ENCODE measurements at places on chromosomes 2 and 18.

DNA sequence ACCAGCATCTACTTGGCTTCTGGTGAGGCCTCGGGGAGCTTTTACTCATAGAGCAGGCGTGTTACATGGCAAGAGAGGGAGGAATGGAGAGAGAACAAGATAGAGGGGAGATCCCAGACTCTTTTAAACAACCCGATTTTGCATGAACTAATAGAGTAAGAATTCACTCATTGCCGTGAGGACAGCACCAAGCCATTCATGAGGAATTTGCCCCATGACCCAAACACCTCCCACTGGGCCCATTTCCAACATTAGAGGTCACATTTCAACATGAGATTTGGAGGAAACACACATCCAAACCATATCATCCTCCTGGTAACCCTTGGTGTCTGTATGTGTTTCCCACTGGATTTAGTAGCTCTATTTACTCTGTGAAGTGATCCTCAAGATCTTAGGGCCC is 249.9 kb upstream of the SP5 start:
- no peak for DNase-seq

- no peak for DNase-seq
Measured at GRCh38 chr2:230947908-230948365, 22.9 kb upstream of the GPR55 start.

GRCh38 chr2:201342923-201343322 is 14.2 kb downstream of the FLACC1 start:
- DNase-seq: no peak

GRCh38 chr2:23824777-23825212 is 102.1 kb downstream of the ATAD2B start:
- DNase-seq: peak; percentile 28

- no peak for DNase-seq
Measured at GRCh38 chr2:16225545-16225944, 285.2 kb downstream of the MYCN start.

DNA sequence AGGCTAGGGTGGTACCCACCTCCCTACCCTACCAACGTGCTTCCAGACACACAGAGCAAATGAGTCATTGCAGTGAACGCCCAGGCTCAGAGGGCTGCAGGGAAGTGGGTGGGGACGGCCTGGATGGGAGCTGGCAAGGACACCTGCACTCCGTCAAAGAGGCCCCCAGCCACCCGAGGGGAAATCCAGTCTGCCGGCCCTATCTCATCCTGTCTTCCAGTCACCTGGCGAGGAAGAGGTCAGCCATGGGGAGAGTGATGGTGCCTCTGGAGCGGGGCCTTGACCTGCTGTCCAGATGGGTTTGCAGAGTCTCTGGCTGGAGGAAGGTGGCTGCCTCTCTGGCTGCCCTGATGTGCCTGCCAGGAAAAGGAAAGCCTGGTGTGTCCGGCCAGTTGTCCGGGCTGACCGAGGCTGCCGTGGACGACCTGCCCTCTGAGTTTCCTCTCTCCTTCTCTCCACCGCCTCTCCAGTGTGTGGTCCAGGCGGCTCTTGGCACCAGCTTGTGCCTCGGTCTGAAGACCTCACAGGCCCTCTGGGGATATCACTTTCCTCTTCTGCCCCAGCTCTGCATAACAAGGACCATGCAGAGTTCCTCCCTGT is 209.7 kb upstream of the COPS8 start:
- DNase-seq: no peak

GRCh38 chr2:207150284-207150683 is 15.5 kb downstream of the KLF7 start:
- DNase-seq: no peak

DNA sequence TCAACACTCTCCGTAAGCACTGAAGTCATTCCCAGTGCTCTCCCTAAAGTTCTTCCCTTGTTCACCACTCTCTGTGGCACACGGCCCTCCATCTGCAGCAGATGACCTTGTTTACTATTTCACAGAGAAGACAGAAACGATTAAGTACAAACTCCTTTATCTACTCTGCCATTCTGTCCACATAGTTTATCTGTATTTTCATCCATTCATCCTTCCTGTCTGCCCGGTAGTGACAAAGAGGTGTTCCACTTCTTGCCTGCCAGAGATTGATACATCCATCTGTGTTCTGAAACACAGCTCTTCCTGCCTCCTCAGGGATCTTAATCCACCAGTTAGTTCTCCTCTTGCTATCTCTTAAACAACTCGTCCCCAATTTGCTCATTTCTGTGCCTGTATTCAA is 77.9 kb upstream of the CD226 start:
- no peak for DNase-seq

GRCh38 chr2:165655661-165656060 is 138.4 kb downstream of the GALNT3 start:
- no peak for DNase-seq

GRCh38 chr2:144519934-144520731 is at the start of gene ZEB2:
TSS of gene ZEB2 (minus strand) at chr2:144520119. CDS start at chr2:144517350, 2,769 bp downstream.
- DNase-seq: peak; percentile 54

- DNase-seq: no peak
Measured at GRCh38 chr2:222577341-222577740, 78.6 kb downstream of the FARSB start.

GRCh38 chr2:68388358-68388757 is 23.3 kb downstream of the PLEK start:
- no peak for DNase-seq

DNA sequence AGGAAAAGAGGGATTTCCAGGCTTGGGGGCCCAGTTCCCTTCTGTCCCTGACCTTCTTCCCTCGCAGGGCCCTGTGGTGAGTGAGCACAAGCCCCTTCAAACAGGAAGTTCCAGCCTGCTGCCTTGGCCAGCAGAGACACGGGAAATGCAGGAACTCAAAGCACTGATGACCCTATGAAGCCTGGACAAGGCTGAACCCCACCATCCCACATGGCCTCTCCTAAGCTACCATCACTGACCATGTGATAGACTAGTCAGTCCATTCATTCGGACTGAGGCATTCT is 196.4 kb downstream of the TNS1 start:
- DNase-seq: no peak

DNA sequence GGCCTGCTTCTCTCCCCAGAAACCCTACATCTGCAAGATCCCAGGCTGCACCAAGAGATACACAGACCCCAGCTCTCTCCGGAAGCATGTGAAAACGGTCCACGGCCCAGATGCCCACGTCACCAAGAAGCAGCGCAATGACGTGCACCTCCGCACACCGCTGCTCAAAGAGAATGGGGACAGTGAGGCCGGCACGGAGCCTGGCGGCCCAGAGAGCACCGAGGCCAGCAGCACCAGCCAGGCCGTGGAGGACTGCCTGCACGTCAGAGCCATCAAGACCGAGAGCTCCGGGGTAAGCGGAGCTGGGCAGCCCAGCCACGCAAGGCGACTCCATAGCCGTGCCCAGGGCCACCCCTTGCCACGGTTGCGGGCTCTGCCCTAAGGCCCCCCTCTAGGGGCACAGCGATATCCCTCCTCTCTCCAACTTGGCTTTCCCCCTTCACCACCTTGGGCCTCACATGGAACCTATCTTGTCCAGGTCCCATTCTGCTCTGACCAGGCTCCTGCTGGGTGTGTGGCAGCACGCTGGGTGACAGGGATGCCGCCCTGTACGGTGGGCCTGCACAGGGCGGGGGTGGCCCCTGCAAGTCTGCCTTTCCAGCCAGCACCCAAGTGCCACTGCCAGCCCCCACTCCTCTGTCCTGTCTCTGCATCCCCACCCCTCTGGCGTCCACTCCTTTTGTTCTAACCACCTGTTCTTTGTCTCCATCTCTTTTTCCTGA is 248.9 kb downstream of the GLI2 start:
- no peak for DNase-seq

- DNase-seq: no peak
Measured at GRCh38 chr2:65220432-65221131, 7.0 kb upstream of the ACTR2 start.

DNA sequence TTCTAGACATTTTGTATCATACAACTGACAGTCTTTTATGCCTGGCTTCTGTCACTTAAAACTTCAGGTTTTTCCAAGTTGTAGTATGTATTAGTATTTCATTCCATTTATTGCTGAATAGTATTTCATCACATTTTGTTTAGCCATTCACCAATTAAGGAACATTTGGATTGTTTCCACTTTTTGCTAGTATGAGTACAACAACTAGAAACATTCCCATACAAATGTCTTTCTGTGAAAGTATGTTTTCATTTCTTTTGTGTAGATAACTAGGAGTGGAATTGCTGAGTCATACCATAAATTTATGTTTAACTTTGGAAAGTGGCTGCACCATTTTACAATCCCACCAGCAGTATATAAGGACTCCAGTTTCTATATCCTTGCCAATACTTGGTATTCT is 135.9 kb downstream of the ATAD2B start:
- no peak for DNase-seq

GRCh38 chr18:9771977-9772660 is 64.0 kb downstream of the RAB31 start:
- DNase-seq: no peak

GRCh38 chr2:26562811-26563645 is 78.1 kb downstream of the CIB4 start:
- no peak for DNase-seq

GRCh38 chr2:113672326-113672932 is 45.4 kb downstream of the RABL2A start:
- DNase-seq: no peak

GRCh38 chr2:8022908-8023640 is 658.8 kb upstream of the ID2 start:
- no peak for DNase-seq

GRCh38 chr2:23283653-23284052 is 101.3 kb upstream of the KLHL29 start:
- no peak for DNase-seq

- no peak for DNase-seq
Measured at GRCh38 chr18:54165450-54165849, 59.0 kb downstream of the MBD2 start.

DNA sequence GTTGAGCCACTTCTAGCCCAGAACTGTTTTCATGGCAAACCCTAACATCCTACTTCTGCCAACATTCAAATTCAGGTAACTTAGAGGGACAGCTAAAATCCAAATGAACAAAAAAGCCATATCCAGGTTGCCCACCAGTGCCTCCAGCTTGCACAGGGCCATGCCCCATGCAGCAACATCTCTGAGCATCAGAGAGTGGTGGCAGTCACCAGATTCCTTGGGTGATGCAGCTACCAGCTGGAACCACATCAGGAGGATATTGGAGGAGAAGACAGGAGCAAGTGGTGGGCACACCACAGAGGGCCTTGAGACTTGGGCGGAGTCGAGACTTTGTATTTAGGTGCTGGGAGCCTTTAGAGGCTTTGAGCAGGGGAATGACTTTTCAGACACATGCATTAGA is 50.5 kb downstream of the SDC1 start:
- DNase-seq: no peak

DNA sequence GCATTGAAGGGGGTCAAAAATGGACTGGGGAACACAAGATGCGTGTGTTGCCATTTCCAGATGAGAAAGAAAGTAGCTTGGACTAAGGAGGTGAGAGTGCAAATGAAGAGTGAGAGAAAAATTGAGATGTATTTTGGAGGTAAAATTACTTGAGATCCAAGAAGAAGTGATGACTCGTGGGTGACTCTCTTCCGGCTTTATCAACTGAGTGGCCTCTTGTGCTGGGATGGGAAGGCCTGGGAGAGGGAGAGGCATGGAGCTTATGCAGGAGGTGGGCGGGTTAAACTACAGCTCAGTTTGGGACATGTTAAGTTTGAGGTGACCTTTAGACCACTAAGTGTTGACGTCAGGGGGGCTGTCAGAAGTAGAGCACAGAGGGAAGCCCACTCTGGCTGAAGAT is 34.9 kb downstream of the SULT1C2 start:
- no peak for DNase-seq

GRCh38 chr18:25563346-25563745 is 211.4 kb upstream of the ZNF521 start:
- no peak for DNase-seq

GRCh38 chr18:44051026-44051425 is 629.7 kb upstream of the SETBP1 start:
- no peak for DNase-seq

DNA sequence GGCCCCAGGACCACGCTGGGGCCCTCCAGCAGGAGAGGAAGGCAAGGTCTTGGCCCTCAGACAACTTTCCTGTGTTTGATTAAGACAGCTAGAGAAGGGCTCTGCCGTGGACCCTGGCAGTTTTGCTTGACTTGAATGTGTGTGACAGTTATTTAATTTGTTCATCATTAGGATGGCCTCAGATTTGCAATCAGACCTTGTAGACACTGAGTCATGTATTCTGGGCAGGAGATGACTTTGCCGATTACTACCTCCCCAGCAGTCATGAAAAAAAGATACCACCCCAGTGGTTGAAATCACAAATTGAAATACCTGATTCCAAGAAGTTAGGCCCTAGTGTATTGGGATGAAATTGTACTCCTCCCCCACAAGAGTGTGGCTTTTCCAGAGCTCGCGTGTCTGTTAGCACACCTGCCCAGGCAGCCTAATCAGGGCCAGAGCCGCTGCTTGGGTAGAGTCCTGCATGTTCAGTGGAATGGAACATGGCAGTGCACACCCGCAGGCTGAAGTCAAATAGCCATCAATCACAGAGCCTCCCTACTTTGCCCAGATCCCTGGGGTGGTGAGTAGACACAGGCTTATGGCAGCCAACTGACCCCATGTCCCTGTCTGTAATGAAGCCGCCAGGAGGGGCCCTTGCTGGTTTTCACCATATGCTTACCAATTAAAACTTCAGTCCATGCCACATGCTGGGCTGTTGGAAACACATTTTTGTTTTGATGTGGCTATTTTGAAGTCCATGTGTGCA is 122.5 kb downstream of the TPGS2 start:
- no peak for DNase-seq

DNA sequence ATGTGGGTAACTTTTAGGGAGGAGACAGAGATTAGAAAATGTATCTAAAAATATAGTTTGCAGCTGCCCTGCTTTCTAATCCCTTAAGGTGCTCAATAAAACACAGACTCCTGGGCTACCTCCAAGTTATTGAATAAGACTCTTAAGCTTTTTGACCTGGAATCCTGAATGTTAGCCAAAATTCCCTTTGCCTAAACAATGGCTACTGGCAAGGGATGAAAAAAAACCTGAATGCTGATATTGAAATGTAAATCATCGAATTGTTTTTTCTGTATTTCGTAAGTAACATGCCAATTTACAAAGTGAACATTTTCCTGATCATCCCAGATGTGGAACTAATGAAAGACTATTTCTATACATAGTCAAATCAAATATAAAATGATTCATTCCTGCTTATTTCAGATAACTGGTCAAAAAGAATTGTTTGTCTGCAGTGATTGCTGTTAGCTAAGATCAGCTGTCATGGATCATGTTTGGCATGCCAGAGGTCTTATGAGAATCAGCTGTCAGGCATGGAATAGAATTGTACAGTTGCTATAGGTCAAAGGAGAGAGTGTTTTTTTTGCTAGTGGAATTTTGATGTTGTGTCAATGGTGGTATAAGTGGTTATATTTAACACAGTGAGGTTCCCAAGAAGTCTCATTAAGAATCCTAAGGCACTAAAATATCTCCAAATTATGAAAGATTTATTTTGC is 363.6 kb upstream of the CWC22 start:
- no peak for DNase-seq
